Right ventricle myocardium superior (tissue), 1 donor: ENCODE measurements at places on chromosomes 7 and 10. TPM values are rescaled to one million over a fixed set of nuclear protein-coding genes. Genes with fewer than 3 reads are reported as not detected.

Gene CYP2C19
- total RNA-seq, result 0.11 TPM

DNA sequence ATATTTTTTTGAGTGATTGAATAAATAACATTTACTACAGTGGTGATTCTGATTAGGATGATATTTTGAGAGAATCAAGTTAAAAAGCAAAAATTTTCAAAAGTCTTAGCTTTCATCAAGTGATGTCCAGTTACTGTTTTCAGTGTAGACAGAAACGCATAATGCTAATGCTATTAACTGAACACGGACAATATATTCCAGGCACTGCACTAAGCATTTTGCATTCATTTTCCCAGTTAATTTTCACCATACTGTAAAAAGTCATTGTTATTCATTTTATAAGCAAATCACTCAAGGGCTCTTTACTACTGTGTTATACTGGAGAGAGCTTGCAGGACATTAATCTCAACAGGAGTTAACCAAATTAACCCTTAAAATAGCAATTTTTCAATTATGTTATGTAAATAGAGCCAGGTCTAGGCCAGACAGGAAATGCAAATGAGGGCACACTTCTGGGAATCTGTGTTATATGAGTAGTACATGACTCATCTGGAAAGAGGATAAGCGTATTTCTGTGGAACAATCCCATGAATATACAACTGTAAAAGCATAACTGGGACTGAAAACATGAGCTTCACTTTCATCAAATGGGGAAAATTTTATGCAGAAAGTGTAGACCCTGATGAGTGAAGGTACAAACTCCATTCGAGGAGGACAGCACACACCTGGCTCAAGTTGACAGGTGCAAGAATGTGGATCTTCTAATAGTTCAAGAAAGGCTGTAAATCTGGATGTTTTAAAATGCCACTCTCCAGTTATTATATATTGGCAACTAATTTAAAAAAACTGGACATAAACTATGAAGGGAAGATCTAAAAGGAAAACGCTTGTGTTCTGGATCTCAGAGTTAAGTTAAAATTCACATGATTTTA, 75.4 kb downstream of the ANK3 start:
- DNase-seq, result no peak

- DNase-seq, result peak; percentile 29
Measured at GRCh38 chr10:132570265-132570664, 32.7 kb downstream of the INPP5A start.

Gene AZGP1
- total RNA-seq, result 113 TPM

Gene NPSR1
- total RNA-seq, result not detected

- peak; percentile 37 for DNase-seq
Measured at GRCh38 chr10:46545861-46546590, 10.4 kb downstream of the GPRIN2 start.

Gene DPP6
- total RNA-seq, result 0.19 TPM

DNA sequence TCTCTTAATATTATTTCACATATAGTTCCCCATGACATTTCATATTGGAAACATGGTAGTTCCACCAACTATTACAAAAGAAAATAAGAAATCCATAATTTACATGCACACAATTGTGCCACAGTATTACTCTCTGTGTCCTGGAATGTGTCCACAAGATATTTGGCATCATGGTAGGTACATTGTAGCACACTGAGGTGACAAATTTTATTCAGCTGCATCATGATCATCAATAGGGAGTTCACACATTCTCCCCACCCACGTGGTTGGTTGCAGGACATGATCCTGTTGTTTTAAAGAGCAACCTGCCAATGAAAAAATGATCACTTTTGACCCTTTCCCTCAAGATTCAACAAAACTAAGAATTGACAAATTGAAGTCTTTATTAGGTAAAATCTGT, 67.1 kb upstream of the HECTD2 start:
- DNase-seq, result no peak

Gene TMEM72
- total RNA-seq, result not detected

DNA sequence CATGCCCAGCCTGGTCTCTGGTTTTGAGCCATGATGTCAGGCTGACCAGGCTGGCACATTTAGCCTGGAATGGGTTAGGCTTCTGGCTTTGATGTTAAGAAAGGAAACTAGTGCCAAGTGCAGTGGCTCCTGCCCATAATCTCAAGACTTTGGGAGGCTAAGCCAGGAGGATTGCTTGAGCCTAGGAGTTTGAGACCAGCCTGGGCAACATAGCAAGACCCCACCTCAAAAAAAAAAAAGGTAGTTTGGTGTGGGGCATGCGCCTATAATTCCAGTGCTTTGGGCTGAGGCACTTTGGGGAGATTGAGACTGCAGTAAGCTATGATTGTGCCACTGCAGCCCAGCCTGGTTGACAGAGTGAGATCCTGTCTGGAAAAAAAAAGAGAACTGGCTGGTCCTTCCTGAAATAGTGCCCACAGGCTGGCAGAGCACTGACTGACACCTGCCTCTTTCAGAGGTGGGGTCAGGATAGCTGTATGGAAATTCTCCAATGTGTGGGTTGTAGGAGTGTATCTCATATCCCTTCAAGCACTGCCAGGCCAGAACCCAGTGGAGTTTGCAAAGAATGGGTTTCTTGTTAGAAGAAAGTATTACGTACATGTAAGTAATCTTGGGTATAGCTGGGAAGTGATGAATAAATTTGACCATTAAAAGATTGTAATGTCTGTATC, 61.3 kb downstream of the KAT6B start:
- DNase-seq, result no peak

DNA sequence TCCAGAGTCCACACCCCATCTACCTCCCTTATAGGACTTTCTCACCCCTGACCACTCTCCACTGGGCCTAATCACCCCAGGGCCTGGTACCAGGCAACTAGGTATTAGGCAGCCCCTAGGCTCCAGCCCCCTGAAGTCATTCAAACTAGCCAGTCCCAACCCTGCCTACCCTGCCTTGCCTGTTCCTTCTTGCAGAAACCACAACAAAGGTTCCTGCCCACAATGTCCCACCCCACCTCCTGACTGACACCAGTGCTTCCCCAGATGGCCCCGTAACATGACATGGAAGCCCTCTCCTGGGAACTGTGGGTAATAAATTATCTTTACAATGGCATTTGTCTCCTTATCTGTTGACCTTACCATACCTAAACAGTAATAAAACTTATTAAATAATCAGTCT, 100.6 kb upstream of the PDE1C start:
- DNase-seq, result no peak

DNA sequence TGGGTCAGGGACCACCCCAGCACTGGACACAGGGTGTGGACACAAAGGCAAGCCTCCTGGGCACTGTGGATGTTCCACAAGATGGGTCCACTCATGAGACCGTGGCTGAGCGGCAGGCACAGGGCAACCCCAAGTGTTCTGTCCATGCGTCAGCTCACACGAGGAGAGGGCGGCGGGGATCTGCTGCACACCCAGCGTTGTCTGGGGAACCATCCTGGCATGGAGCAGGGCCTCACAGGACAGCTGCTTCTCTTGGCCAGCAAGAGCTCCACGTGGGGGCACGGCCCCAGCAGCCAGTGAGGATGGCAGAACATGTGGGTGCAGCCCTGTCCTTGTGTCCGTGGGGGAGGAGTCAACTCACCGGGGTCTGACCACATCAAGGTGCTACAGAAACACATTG, 195.4 kb downstream of the PTPRN2 start:
- DNase-seq, result no peak

Gene BUB3
- 36.3 TPM for total RNA-seq

DNA sequence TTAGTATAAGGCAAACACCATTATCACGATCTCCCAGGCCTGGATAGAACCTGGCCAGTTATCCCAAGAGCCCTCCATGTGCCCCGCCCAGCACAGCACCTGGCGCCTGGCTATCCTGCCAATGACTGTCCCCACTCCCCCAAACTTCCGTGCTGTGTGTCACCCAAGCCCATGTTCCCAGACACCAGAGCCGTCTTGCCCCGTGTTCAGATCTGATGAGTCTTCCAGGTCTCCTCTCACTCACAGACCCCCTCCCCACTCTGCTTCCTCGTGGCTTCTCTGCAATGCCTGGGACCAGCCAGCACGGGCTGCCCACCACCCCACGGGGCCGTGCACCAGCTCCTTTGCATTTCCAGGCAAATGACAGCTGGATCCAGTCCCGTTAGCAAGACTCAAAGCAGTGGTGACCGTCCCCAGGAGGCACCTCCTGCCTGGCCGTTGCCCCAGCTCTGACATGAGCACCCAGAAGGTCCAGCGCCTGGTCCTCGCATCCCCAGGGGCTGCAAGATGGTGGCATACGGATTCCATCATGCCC, 43.8 kb upstream of the INPP5A start:
- DNase-seq, result peak; percentile 34

- DNase-seq, result peak; percentile 70
Measured at GRCh38 chr7:107971613-107972012, 31.3 kb downstream of the LAMB1 start.

Gene CREB3L2
- 18.1 TPM for total RNA-seq

DNA sequence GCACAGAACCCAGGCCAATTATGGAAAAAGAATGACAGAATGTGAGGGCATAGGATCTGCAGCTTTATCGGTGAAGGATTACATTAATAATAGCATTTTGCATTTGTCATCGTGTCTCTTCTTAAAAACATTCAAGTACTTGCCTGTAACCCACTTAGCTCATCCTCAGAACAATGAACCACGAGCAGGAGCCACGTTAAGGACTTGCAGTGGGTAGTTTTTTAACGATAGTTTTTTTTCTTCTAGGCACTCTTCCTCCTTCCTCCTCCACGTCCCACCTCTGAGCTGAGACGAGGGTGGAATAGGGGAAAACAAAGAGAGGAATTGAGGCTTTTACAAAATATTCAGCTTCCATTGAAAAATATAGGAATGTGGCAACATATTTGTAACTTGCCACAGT, 27.1 kb downstream of the CDHR3 start:
- no peak for DNase-seq

Gene ANXA11
- total RNA-seq, result 434 TPM

DNA sequence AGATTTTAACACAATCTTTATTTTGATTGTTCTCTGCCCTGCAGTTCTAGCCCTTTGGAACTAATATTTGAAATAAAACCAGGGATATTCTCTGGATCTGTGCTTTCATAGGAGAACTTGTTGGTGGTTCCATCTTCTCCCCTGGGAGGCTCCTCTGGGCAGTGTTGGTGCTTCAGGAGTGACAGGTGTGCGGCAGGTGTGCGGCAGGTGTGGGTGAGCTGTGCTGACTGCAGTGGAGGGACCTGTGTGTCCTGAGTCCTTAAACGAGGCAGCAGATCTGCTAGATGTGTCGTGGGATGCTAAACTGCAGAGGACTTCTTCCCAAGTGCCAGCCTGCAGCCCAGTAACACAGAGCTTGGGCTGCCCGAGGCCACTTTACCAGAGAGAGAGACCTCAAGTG, 98.4 kb downstream of the LYZL1 start:
- DNase-seq, result no peak

Gene MEPCE
- total RNA-seq, result 22.2 TPM

DNA sequence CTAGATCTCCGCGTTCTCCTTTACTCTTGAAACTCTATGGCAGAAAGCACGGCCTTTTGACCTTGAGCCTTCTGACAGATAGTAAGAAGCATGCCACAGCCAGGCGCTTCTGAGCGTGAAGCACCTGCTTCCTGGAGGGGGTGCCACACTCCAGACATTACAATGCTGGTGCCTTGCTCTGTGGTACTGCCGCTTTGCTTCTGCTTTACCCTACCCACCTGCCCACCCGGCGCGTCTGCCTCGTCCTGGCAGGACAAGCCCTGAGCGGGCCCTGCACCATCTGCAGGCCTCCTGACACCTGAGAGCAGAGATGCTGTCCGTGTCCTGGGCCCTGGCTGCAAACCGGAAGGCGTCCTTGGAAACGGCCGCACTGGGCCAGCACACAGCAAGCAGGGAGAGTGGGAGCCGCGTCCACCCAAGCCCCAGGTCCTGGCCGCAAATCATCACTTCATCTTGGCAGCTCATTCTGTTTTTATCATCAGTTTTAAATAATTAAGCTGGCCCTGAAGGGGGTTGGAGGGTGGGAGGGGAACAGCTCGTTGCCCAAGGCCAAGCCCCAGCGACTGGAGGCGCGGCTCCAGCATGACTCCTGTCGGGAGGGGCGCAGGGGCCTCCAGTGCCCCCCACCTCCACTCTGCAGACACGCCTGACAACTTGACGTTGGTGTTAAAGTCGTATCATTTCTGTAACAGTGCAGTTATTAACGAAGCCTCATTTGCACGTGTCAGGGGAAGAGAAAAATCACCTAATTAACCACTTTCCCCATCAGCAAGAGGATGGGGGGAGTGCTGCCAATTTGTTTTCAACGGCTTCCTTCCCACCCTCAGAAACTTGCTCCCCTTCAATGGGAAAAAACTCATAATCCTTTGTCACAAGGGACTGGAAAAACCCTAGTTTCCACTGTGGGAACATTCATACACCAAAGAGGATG, 132.2 kb downstream of the MAD1L1 start:
- no peak for DNase-seq

DNA sequence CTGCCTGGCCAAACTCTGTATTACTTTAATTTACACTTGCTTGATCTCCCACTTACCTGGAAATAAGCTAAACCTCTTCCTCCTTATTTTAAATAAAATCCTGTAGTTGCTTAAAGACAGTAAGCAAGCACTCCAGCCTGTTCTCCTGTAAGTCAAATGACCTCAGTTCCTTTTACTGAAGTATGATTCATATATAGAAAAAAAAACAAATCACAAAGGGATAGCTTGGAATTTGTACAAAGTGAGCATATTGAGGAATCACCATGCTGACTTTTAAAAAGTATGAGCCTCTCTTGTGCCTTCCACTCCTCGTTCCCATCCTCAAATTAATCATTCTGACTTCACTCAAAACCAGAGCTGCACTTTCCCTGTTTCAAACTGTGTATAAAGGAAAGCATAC, 52.0 kb downstream of the C10orf90 start:
- DNase-seq, result no peak

GRCh38 chr7:47119261-47119865, 462.5 kb downstream of the TNS3 start:
- no peak for DNase-seq

Gene DOCK1
- 14.3 TPM for total RNA-seq

DNA sequence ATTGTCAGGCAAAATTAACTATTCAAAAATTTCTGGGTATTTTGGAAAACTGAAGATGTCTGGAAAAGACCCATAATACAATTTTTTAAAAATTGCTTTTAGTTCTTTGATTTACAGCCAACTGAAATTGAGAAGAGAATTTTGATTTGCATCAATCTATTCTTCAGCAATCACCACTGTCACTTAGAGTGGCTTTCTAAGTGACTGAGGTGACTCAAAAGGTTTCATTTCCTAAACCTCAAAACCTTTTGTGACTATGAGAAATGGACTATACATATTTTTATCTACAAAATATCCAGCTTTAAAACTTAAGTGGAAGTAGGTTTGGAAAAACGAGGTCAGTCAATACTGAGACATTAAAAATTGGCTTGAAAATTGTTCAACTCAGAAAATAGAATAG, 60.0 kb downstream of the ENO4 start:
- no peak for DNase-seq

Gene C7orf25
- total RNA-seq, result 5.5 TPM

Gene LRRN3
- 14.8 TPM for total RNA-seq

GRCh38 chr10:59006511-59007306, 169.7 kb upstream of the PHYHIPL start:
- no peak for DNase-seq

GRCh38 chr10:31912289-31912688, 16.3 kb downstream of the ARHGAP12 start:
- no peak for DNase-seq

Gene ASL
- 8.8 TPM for total RNA-seq

- peak; percentile 77 for DNase-seq
Measured at GRCh38 chr10:71068861-71069271, 143.5 kb upstream of the UNC5B start.
